ENCODE measurements at places on chromosomes 5 and 9.
A peak's percentile ranks its signal among the peaks of the same experiment; 100 is the strongest.

- no peak overlapping the region for H3K27ac ChIP-seq
These were observed 107.4 kb upstream of the SGCD start for GRCh38 chr5:156219483-156220005.

DNA sequence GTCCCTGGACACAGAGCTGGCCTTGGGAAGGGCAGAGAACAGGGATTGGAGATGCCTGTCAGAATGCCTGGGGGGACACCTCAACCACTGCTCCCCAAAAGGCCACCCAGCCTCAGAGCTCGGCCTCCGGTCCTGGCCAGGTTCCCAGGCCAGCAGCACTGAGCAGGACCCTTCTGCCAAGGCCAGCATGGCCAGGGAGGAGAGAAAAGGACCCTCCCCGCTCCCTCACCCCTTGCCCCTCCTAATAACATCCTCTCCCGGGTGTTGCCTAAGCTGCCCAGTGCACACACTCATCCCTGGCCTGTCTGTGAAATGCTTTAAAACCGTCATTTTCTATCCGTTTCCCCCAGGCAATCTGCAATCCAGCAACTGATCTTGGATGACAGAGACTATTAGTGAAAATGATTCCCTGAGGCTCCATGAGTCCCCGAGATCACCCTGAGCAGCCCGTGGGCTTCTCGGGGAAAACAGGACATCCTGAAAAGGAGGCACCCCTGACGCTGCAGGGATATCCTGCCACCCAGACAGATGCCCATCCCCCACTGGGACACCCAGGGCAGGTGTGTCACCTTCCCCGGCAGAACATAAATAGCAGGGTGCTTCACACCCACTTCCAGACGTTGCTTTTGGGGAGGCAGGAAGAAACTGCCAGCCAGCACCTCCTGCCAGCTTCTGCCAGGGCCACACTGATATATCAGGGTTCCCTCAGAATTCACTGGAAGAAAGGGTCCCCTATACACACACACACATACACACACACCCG lies 75.3 kb downstream of the ADAMTS2 start:
- H3K27me3 ChIP-seq = no peaks in the 10 kb centered on the region
- DNase-seq = peak; percentile 56
- H3K27ac ChIP-seq = peak overlapping the region; percentile 69
- H3K36me3 ChIP-seq = no peaks in the 10 kb centered on the region
- H3K4me3 ChIP-seq = no peak overlapping the region
- peaks cover 76% of the 10 kb centered on the region for H3K4me1 ChIP-seq

GRCh38 chr5:57432876-57433275 lies 49.7 kb downstream of the ACTBL2 start:
- no peak overlapping the region for H3K27ac ChIP-seq
- no peak overlapping the region for H3K4me3 ChIP-seq
- DNase-seq = no peak

- DNase-seq = no peak
- no peaks in the 10 kb centered on the region for H3K36me3 ChIP-seq
- no peak overlapping the region for H3K27ac ChIP-seq
- no peak overlapping the region for H3K4me3 ChIP-seq
- H3K4me1 ChIP-seq = no peaks in the 10 kb centered on the region
These were observed 175.7 kb downstream of the EBF1 start for GRCh38 chr5:158923799-158924551.

Measured in spleen (tissue), 13 donors.